Urinary bladder (tissue), 4 donors: ENCODE measurements at places on chromosomes 13 and 19. TPM values are rescaled to one million over a fixed set of nuclear protein-coding genes. Genes with fewer than 3 reads are reported as not detected.

DNA sequence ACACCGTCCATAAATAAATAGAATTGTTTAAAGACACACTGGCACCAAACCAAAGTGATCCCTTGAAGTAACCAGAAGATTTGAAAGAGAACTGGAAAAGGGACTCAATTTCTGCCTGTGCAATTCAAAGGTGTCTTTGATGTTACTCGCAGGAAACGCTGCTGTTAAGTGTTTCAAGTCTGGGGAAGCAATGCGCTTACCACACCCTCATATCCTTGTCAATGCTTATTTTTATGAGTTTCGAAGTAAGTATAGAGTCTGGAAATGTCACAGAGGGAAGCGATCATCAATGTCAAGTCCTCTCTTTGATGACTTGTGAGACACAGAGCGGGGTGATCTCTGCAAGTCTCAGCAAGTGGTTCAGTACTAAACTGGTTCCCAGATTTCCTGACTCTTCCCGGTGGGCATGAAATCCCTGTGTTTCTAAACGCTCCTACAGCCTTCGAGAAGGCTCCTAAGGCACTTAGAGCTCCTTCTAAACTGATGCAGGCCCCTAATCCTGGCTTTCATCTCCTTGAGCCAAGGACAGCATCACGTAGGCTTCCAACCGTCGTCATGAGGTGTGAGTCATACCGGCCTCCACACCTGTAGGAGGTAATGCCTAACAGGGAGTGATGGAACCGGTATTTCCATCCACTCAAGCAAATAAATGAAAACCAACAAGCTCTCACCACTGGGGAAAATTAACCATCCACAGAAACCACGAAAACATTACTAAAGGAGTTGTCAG, 22.8 kb downstream of the SYDE1 start:
- DNase-seq = peak; percentile 71

DNA sequence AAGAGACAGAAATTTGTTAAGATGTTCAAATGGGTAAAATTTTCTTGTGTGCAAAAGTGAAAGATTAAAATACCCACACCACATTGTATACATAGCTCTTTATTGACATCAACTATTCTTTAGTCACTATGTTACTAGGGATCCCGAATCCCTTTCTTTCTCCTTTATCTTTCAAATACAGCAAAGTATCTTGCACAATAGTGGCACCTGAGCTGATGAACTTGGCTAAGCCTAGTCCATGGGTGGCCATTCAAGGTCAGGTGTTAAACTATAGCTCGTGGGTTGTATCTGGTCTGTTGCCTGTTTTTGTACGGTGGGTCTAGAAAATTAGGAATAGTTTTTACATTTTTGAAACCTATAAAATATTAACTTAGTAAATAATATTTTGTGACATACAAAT, 210.9 kb downstream of the SLITRK6 start:
- no peak for DNase-seq

DNA sequence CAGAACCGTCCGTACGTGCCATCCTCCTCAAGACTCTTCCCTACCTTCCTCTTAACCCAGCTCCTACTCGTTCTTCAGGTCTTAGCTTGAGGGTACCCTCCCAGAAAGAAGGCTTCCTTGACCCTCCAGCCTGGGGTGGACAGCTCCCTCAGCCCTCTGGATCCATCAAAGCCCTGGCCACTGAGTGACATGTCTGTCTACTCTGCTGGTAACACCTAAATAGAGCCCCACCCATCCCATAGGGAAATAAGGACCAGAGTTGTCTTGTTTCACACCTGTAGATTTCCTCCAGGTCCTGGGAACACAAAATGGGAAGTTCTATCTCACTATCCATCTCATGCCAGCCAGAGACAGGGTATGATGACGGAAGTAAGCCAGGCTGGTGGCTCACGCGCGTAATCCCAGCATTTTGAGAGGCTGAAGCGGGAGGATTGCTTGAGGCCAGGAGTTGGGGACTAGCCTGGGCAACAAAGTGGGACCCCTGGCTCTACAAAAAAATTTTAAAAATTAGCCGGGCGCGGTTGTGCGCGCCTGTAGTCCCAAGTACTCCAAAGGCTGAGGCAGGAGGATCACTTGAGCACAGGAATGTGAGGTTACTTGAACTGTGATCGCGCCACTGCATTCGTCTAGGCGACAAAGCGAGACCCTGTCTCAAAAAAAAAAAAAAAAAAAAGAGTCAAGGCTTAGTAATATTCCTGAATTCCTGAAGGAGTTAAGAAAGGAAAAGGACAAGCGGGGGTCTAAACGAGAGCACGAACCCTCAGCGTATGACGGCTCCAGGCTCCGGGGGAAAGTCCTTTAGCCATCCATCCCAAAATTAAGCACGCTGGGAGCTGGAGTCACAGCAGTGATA, 566 bp upstream of the CCDC97 start:
- DNase-seq = no peak

DNA sequence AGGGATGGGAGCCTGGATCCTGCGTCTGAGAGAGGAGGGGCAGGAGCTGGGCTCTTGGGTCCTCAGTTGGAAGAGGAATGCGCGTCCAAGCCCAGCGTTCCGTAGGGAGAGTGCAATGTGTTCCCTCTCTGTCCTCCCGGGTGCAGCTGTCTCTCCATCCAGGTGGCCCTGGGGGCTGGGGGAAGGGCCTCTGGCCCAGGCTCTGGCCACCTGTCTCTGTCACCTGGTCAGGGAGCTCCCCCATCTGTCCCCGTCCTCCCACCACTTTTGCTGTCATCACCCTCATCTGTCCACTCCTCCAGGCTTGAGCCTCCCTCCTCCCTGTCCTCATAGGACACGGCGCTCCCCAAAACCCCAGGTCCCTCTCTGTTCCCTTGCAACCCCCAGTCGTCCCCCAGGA, 3.7 kb upstream of the SBK2 start:
- no peak for DNase-seq

- no peak for DNase-seq
Observed at GRCh38 chr13:99311137-99311536, 3.9 kb upstream of the GPR183 start.

IQCN gene
- 1.3 TPM for total RNA-seq
